ENCODE measurements at places on chromosomes 13 and 19. TPM values are rescaled to one million over a fixed set of nuclear protein-coding genes. Genes with fewer than 3 reads are reported as not detected.

Gene METTL21C
- not detected for total RNA-seq

Gene PCP2
- not detected for total RNA-seq

Gene DIAPH3
- total RNA-seq: 8.9 TPM

Gene ERICH4
- total RNA-seq: not detected

Gene DAND5
- total RNA-seq: 0.06 TPM

Gene SERP2
- not detected for total RNA-seq

Gene BEST2
- not detected for total RNA-seq

Gene VSIG10L
- under 0.01 TPM for total RNA-seq

Gene FLT1
- 63.8 TPM for total RNA-seq

Gene MEGF8
- 20.2 TPM for total RNA-seq

Gene TNPO2
- total RNA-seq: 53.7 TPM

Gene DCT
- not detected for total RNA-seq

Data from bladder microvascular endothelial cell (primary cell).